Activated T-helper 2 cell treated with anti-CD3 and anti-CD28 coated beads, Interferon-gamma antibody, Interleukin-2, Interleukin-4, amounts not matched to agents 10 μg/mL and 5 μg/mL and 100 μg/mL, durations not matched to agents 14 hours and 24 hours and 36 hours (primary cell): ENCODE measurements at places on chromosomes 3 and 15. TPM values are rescaled to one million over a fixed set of nuclear protein-coding genes. Genes with fewer than 3 reads are reported as not detected.

GRCh38 chr3:63818282-63819150 lies 583 bp upstream of the C3orf49 start:
- peak; percentile 23 for DNase-seq

DNA sequence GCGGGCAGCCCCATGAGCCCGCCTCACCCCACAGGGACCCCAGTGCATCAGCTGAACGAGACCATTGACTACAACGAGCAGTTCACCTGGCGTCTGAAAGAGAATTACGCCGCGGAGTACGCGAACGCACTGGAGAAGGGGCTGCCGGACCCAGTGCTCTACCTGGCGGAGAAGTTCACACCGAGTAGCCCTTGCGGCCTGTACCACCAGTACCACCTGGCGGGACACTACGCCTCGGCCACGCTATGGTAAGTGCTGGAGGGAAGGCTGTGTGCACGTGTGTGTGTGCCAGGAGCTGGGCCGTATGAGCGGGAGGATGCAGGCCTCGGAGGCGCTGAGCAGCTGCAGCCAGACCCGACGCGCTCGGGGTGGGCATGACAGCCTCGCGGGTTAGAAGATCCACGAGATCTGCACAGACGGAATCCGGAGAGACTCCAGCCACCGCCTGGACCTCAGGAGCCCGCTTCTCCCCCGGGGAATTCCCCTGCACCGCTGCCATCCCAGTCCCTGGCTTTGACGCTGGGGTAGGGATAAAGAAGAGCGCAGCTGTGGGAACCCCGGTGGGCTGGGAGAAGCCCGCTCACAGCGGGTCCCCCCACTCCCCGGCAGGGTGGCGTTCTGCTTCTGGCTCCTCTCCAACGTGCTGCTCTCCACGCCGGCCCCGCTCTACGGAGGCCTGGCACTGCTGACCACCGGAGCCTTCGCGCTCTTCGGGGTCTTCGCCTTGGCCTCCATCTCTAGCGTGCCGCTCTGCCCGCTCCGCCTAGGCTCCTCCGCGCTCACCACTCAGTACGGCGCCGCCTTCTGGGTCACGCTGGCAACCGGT lies 2.6 kb downstream of the DUOXA2 start:
- no peak for DNase-seq

The KLHL6 gene
- 29.5 and 29.7 TPM in 2 replicates for total RNA-seq

The ALDH1L1 gene
- not detected in 2 replicates for total RNA-seq

The LRRK1 gene
- total RNA-seq, result 2.1 and 2.4 TPM in 2 replicates

GRCh38 chr3:49412632-49413337 lies 562 bp downstream of the TCTA start:
- DNase-seq, result no peak

GRCh38 chr3:180860180-180860858 lies 52.2 kb upstream of the FXR1 start:
- DNase-seq, result no peak

The OR5K2 gene
- total RNA-seq, result not detected in 2 replicates

DNA sequence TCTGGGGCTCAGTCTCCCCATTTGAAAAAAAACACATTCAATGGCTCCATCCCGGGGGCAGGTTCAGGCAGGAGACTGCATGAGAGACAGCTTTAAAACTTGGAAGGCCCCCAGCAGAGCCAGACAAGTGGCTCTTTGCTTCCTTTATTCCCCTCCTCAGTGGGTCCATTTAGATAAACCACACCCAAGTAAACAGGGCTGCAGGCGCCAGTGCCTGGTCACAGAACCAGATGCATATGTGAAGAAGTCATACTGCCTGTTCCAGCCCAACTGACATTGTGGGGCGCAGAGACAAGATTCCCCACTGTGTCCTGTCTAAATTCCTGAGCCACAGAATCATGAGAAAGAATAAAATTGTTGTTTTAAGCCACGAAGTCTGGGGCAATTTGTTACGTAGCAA lies 9.0 kb downstream of the FBN1 start:
- DNase-seq, result no peak

The MYL3 gene
- total RNA-seq, result not detected in 2 replicates

The HRH1 gene
- 0.99 and 1.3 TPM in 2 replicates for total RNA-seq

DNA sequence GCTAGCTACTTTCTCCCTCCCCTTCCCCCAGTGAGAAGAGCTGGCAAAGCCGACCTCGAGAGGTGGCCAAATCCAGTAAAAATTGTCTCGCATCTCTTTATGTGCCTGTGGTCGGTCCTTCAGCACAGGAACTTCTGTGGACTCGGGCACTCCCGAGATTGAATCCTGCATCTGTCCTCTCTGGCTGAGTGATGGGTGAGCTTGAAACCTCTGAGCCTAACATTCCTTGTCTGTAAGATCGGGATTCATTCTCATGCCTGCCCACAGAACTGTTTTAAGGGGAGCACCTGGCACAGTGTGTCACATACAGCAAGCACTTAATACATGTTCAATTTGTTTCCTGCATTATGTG lies 11.3 kb downstream of the CX3CR1 start:
- no peak for DNase-seq

GRCh38 chr3:20325563-20325962 lies 139.6 kb upstream of the SGO1 start:
- no peak for DNase-seq

The FRMD5 gene
- total RNA-seq, result 0.07 and 0.09 TPM in 2 replicates

GRCh38 chr3:124034016-124034843 lies 42.3 kb upstream of the ROPN1 start:
- peak; percentile 8 for DNase-seq

DNA sequence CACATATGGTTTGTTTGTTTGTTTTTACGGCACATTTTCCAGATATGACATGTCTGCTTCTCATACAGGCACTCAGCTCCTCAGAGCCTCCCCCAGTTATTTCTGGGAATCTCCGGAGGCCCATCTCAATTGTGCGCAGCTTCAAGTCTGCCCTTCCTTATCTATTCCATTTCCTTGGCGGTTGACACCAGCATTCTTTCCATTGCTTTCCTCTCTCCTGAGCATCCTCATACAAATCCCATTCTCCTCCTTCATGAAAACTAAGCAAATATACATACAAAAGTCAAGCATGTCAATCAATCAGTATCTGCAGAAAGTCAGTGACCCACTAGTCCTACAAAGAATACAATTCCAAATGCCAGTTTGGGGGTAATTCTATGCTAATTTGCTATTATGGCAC lies 166.7 kb downstream of the SQOR start:
- no peak for DNase-seq

The KAT2B gene
- total RNA-seq, result 10.9 and 12.1 TPM in 2 replicates

The SSR3 gene
- total RNA-seq, result 193 and 197 TPM in 2 replicates

The CATSPER2 gene
- 8.3 and 9.8 TPM in 2 replicates for total RNA-seq

GRCh38 chr15:77706482-77707244 lies 74.0 kb upstream of the LINGO1 start:
- no peak for DNase-seq

The PLXNB1 gene
- 6.8 and 7.0 TPM in 2 replicates for total RNA-seq

DNA sequence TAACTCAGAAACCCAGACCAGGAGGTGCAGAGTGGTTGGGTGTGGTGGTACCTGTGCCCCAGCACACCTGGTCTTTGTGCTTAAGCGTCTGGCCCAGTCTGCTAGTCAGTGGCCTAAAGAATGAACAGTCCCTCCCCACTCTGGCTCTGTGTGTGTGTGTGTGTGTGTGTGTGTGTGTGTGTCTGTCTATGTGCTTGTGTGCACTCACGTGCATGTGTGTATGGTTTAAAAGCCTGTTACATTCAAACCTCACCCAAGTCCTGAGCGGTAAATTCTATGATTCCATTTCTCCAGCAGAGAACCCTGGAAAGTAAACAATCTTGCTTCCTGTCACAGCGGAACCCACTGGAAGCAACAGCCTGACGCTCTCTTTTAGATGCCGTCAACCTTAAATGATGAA lies 34.2 kb downstream of the EDEM1 start:
- no peak for DNase-seq

- no peak for DNase-seq
These were observed 85.6 kb downstream of the EPHA6 start for GRCh38 chr3:96900031-96900430.

DNA sequence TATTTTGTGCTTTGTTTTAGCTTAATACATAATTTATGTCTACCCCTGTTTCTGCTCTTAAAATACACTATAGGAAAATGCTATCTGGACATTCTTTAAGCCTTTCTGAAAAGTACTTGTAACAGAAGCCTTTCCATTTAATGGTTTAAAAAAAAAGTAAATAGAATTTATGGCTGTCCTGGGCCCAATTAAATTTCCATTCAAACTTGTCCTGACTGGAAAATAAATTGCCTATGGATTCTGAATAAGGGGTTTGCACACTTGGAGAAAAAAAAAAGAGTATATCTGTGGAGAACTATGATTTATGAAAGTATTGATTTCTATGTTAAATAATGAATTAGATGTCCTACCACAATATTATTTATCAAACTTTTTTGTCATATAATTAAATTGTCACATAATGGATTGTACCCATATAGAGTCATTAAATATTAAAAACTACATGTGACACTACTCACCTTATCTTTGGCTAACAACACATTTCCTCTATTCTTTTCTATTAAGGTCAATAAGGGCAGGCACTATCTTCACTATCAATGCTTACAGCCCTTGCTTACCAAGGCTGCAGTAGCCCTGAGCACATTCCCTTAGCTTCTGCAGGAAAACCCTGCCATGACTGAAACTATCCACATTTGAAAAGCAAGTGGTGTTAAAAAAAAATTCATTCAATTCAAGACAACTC lies 396.1 kb upstream of the ROBO2 start:
- no peak for DNase-seq

DNA sequence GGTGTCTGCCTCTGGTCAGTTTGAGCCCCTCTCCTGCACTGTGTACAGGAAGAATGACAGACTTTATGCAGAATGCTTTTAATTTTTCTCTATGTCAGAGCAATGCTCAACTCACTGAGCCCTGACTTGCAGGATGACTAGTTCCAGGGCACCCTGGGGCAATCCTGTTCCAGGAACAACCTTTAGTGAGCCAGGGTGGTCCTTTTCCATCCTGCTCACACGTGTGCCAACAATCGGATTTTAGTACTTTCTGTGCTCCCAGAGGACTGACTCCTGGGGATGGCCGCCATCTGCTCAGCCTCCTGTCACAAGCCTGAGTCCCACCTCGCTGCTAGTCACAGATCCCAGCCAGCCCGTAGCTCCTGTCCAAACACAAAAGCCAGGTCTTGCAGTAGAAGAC lies 48.2 kb upstream of the ALDH1A3 start:
- DNase-seq, result no peak

DNA sequence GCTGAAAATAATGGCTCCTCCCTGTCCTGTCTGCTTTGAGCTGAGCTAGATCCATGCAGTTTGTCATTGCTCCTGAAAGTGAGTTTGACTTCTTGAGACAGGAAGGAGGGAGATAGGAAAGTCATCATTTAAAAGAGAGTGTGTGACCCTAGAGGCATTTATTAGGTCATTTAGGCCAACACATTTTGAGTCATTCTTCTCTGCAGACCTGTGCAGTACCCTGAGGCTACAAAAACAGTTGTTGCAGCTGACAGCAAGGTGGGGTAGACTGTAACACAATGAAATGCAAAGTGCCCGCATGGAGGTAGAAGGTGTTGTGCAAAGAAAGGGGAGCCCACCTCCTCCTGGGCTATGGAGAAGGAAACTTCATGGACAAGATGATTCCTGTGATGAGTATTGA lies 102.8 kb upstream of the PFN2 start:
- no peak for DNase-seq

- no peak for DNase-seq
These were observed 40.9 kb upstream of the RPL35A start for GRCh38 chr3:197908957-197909701.

DNA sequence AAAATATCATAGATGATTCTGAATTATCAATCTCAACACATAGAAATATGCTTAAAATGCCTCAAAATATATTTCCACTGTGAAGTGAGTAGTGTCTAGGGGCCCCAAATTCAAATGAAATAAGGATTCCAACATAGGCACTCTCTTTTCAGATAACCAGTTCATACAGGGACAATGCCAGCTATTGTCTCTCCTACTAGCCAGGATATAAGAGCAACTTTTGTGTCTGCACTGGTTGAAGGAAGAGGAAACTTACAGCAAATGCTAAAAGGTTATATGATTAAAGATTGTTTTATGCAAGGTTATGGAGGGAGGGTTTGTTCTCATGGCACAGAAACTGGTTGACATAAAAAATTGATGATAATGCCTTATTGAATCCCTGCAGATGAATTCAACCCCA lies 579.4 kb upstream of the ALCAM start:
- no peak for DNase-seq

- DNase-seq, result no peak
These were observed 41.9 kb downstream of the ATP8B4 start for GRCh38 chr15:50077176-50077575.

- DNase-seq, result no peak
These were observed 29.7 kb downstream of the ACAD11 start for GRCh38 chr3:132629928-132630327.

DNA sequence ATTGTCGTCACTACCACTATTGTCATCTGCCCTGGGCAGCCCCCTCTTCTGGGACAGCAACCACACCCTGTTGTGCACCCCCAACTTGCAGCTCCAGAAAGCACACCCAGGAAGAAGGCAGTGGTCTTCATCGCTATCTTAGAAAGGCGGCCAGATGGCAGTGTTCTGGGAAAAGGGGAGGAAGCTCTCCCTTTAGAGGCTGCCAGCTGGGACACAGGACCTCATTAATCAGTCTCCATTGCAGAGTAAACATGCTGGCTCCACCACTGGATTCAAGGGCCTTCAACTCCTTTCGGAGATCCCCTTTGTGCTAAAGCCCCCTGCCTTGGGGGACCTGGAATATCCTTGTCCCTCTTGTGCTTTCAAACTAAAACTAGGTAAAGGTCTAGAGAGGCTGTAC lies 199.3 kb upstream of the LINGO1 start:
- DNase-seq, result no peak

DNA sequence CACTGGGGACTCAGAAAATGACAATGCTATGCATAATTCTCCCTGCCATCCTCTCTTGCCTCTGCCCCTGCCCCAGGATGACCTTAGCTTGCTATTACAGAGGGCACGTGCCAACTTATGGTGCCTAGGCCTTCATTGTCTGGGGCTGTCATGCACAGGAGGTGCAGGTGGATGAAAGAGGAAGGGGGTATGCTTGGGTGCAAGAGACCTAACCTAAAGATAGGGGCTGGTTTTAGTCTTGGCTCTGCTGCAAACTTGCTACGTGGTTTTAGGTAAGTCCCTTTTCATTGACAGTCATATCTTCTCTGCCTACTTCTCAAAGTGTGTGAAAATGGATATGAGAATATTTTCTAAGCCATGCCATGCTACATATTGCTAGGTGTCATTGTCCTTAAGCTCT lies 161.3 kb downstream of the EPHB1 start:
- no peak for DNase-seq

- DNase-seq, result no peak
These were observed 33.9 kb downstream of the SHQ1 start for GRCh38 chr3:72814308-72814707.

- DNase-seq, result no peak
These were observed 112.7 kb downstream of the CHSY1 start for GRCh38 chr15:101138913-101139880.

GRCh38 chr15:91049378-91050127 lies 27.2 kb upstream of the VPS33B start:
- peak; percentile 61 for DNase-seq

DNA sequence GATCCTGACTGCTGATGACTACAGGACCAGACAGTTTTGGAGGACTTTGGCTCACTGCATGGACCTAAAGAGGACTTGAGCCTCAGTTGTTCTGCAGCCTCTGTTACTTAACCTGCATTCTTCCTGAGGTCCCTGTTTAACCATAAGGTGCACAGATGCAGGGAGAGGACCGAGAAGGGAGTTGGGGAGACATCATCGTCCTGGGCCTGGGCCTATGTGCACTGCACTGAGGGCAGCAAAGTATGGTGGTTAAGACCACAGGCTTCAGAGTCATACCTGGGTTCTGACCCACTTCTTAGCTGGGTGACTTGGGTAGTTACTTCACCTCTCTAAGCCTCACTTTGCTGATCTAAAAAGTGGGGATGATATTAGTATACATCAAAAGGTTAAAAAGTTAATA lies 21.9 kb downstream of the KY start:
- no peak for DNase-seq
